Left renal cortex interstitium (tissue), 4 donors: ENCODE measurements at places on chromosomes 7 and 10.

- no peak for DNase-seq
These were observed 784.0 kb downstream of the SUGCT start for GRCh38 chr7:40918701-40919271.

DNA sequence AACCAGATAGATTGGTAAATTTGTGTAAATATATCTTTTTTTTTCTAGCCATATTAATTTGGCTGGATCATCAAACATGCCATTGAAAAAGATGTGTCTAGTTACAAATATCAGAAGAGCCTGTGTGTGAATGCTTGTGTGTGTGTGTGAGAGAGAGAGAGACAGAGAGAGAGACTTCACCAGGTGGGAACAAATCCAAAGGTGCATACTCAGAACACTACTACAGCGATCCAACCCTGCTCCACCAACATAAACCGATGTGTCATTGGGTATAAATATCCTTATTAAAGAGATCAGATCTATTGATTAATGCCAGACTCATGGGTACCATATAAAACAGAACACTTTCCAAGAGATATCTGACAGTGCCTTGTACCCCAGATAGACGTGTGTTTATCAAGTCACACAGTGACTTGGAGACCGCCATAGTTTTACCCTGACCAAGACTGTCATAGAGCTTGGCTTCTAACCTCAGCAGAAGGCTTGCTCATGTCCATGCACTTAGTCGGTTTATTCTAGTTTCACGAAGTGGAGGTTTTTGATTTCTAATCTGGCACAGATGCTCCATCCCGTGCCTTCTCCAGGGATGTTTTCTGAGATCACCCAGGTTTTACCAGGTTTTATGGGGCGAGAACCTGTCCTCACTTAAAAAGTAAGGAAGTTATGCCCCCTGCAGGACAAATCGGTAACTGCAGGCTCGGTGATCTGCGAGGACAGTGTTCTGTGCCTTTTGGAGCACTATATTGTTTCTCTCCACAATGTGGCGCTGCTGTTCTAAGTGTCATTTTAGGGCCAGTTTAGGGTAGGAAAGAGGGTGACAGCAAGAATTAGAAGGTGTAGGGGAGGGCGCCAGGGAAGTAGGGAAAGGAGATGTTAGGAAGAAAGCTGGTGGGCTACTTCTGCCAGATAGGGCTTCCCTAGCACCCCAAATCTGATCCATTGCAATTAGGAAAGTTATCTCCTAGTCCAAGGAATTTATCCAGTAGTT is 29.3 kb upstream of the WNT8B start:
- peak; percentile 93 for DNase-seq

GRCh38 chr10:91191584-91191919 is 28.9 kb upstream of the PCGF5 start:
- DNase-seq = no peak

DNA sequence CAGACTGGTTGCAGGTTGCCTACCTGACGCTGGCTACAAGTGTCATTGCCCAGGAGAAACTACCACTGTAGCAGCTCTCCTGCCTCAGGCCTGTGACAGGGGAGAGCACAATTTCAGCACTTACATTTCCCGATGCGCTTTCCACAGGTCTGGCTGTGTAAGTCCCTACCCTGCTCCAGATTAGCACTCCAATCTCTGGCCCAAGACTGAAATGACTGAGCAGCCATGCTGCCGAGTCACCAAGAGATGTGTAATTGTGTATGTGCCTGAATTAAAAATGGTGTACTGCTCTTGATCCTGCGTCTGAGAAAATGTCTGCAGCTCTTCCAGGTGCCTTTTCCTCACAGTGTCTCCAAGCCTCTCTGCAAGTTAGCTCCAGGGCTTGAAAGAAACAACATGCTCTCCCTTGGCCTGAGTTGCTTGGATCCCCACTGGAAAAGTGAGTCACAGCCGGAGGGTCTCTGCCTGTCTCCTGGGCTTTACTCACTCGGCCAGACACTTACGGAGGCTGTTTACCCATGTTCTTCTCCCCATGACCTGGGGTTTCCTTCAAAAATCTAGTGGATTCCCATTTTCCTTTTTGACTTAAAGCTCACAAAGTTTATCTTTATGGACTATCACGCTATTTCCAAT is 1001.7 kb upstream of the KCND2 start:
- DNase-seq = no peak

DNA sequence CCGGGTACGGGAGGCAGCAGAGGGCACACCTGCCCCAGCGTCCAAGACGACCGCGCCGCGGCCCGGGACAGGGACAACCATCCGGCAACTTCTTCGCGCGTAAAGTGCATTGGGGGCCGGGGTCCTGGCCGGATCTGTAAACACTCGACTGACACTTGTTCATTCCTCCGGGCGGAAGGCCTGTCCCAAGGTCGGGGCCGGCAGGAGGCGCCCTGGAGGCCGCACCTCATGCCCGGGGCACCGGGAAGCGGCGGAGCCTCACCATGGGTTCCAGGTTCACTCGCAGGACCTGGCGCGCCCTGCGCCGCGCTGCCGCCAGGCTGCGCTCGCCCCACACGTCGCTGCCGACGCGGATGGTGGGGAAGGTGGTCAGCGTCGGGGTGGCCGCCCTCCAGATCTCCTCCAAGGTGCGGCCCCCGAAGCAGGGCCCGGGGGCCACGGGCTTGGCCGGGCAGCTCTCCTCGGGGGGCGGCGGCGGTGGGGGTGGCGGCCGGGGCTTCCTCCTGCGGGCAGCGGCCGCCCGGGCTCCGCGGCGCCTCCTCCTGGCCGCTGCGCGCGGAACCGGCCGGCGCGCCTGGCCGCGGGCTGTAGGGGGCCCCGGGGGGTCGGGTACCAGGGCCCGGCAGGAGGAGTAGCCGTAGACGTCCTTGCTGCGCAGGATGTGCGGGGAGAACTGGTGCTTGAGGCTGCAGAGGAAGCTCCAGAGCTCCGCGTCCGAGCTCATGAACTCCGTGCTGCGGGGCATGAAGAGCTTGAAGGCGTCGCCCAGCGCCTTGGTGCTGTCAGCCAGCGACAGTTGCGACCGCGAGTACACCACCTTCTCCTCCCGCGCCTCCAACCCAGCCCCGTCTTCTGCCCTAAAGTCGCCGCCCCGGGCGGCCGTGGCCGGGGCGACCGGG is 746 bp downstream of the CCDC71L start:
- DNase-seq = peak; percentile 42

DNA sequence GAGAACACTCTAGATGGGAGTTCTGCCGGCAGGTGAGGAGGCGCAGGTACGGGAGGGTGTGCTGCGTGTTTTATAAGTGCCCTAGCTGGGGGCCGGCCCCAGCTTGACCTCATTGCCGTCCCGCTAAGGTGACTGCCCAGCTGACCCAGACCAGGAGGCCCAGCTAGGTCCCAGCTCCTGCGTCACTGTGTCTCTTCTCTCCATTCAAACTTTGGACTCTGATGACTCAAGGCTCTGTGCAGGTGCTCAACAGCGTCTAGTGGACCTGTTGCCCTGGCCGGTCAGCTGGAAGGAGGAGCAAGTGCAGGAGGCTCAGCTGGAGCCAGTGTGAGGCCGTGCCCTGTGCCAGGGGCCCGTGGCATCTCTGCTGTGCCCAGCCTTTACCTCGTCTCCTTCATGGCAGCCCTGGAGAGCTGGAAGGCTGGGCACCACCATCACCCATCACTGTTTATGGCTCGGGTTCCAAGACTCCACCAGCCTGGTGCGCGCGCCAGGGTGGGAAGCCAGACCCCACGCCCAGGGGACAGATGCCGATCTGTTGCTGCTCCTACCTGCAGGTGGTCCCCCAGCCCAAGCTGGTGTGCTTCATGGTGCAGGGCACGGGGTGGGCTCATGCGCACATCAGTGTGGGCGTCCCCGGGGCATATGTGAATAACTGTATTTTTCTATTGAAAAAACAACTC is 14.6 kb downstream of the LHPP start:
- DNase-seq = no peak

- no peak for DNase-seq
These were observed 16.1 kb downstream of the MYO1G start for GRCh38 chr7:44962483-44963251.

DNA sequence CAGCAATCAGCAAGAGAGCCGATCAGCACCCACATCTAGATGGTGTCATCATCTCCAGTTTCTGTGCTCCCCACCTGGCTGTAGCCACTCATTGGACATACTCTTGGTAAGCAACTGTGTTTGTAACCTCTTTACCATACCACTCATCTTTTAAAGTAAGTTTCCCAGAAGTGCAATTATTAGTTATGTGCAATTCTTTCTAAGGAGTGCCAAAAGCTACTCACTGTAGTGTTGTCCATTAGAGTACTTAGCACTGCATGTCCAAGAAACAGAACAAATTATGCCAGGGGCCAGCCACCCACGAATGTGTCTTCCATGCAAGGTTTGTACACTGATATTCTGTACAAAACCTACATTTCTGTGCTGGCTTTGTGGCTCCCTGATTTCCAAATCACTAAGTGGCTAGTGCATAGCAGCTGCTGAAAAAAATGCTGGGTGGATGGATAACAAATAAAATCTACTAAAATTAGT is 131.9 kb downstream of the SRPK2 start:
- no peak for DNase-seq

GRCh38 chr7:47792521-47793121 is 155.6 kb downstream of the PKD1L1 start:
- no peak for DNase-seq

DNA sequence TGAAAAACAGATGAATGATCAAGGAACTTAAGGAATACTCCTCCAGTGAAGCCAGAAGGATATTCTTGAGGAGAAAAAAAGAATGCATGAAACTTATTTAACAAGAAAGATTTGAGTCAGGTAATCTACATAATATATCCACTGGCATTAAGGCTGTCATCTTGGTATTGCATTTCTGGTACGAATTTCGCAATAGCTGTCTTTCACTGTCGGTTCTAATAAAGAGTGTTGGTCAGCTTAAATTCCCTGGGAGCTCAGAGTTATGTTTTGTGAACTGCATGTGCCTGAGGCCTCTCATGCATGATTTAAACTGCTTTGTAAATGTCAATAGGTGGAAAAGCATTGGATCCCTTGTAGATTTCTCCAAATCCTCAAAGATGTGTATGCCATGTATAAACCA is 565.3 kb upstream of the GALNT17 start:
- DNase-seq = no peak

DNA sequence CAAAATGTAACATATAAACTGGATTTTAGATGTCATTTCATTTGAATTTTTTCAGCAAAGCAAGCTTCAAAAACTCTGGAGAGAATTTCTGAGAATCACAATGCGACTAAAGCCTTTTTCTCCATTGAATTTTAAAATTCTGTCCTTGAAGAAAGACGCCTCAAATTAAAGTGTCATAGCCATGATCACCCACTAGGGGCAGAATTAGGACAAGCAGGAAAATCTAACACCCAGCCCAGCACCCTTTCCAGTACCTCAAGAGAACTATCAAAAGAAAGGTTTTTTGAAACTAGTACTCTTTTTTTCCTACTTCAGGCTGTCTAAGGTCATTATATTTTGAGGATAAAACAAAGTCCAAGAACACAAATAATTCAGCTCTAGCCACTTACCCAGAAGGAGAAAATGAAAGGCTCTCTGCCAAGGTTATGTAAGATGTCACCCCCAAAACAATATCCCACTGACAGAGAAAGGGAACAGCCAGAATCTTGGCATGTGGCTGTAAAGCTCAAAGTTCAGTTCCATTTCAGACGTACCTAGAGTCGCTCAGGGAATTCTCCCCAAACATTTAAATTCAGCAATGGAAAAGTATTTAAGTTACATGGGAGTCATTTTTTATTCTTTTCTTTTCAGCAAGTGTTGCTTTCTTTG is 299.4 kb downstream of the SNX13 start:
- no peak for DNase-seq

- DNase-seq = no peak
These were observed at the start of gene ADCY1 for GRCh38 chr7:45573661-45574415. Gene ADCY1, plus strand, starts transcription at chr7:45574368. Its CDS starts 176 bp downstream, at chr7:45574544.

- DNase-seq = no peak
These were observed 4.7 kb downstream of the MICALL2 start for GRCh38 chr7:1454542-1454941.

GRCh38 chr7:109964780-109965179 is 1126.1 kb upstream of the LRRN3 start:
- DNase-seq = no peak

- DNase-seq = no peak
These were observed 105.7 kb upstream of the INSIG1 start for GRCh38 chr7:155191901-155192478.

DNA sequence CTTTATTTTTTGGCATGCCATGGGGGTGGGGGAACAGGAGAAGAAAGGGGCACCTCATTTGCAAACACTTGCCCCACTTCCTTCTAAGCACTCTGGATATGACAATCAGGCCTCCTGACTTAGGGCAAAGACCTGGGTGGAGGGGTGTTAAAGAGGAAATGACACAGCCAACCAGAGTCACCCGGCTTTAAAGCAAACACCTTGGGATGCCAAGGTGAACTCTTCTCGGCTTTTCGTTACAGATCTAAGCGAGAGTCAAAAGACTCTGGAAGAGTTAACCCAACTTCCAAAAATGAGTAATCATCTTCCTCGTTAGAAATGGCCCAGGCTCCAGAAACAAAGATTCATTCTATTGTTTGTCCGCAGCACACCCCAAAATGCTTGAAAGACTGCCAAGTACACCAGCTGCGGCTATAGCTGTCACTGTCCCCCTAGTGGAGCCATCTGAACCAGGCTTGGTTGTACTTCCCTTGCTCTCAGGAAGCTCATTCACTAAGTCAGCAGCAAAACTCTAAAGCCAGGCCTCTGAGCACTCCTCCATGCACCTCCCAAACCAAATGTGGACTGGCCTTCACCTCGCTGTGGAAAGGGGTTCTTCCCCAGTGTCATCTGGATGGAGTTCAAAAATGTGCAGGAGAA is 24.8 kb downstream of the FAM53B start:
- no peak for DNase-seq

GRCh38 chr10:96025566-96025965 is 17.8 kb upstream of the CCNJ start:
- no peak for DNase-seq

DNA sequence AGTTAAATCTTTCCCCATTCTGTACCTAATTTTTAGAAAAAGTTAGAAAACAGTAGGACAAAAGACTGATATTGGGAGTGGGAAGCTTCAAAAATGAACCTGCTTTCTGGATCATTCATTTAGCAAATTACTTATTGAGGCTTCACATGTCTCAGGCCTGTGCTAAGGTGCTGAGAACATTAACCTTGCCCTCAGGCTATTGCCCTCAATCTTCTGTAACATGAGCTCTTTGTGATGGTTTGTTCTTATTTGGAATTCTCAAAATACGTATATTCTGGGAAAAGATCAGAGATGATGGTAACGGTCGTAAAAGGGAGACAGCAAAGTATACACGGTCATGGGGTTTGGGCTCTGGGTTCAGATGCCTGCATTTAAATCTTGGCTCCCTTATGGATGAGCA is 39.5 kb upstream of the PRKG1 start:
- DNase-seq = no peak

DNA sequence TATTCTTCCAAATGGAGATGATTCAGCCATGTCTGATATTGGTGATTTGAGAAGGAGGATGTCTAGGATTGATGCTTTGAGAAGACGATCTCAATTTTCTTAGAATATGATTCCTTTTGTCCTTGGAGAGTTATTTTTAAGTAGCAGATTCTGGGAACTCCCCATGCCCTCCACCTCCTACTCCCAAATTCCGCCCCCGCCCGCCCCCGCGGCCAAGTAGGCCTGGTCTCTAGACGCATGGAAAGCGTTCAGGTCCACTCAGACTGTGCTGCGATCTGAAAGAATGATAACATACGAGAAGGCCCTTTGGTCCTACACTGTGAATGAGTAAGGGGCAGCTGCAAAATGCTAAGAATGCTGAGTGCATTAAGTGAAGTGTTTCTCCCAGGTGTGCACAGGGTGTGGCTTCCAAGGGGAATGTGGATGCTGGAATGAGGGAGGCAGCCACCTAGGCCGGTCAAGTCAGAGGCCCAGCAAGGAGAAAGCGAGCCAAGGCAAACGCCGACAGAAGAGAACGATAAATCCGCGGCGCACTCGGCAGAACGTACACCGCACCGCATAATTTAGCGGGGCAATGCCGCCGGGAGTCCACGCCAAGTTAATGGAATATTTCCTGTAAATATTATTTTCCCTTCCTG is 142.3 kb downstream of the PRPF18 start:
- no peak for DNase-seq
